K562 (cell line): ENCODE measurements at places on chromosomes 6 and 20. TPM values are rescaled to one million over a fixed set of nuclear protein-coding genes. Genes with fewer than 3 reads are reported as not detected.

KCNK15 gene
- 0.11 and 0.38 TPM in 2 replicates for total RNA-seq

NRSN1 gene
- not detected in 2 replicates for total RNA-seq

DNA sequence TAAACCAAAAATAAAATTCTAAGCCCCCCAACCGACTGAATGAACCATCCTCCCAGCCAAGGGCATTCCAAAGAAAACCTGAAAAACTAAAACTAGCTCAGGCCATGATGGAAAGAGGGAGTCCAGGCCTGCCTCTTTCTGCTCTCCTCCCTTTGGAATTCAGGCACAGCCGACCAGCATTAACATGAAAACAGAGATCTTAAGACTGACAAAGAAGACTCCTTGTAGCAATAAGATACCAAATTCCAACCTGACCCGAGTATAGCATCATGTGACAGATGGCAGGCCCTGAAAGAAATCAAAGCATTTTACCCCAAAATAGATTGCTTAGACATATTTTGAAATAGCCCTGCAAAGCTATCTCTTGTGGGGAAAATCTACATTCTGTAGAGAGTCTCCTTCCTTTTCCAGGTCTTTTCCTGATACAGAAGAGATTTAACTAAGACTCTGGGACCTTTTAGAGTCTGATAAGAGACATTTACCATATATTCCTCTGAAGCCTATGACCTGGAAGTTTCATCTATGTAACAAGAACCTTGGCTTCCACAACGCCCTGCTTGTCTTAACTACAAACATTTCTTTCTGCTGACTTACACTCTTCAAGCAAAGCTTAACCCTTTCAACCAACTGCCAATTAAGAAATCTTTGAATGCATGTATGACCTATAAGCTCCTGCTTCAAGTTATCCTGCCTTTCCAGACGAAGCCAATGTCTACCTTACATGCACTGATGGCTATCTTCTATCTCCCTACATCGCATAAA is 22.2 kb upstream of the TXLNB start:
- H3K27me3 ChIP-seq, result 0 out of 3 replicates have a peak, but pooled peaks cover 4% of the 10 kb centered on the region
- no peaks in the 10 kb centered on the region for H3K4me1 ChIP-seq
- no peaks in the 10 kb centered on the region for H3K36me3 ChIP-seq
- no peak overlapping the region for H3K4me3 ChIP-seq
- DNase-seq, result no peak

TBCC gene
- 27.8 and 28.7 TPM in 2 replicates for total RNA-seq

GRCh38 chr20:32523613-32524213 is 61.4 kb downstream of the NOL4L start:
- DNase-seq, result no peak
- H3K27me3 ChIP-seq, result no peaks in the 10 kb centered on the region
- peaks cover 81% of the 10 kb centered on the region; the same call in 2 of the 3 replicates for H3K36me3 ChIP-seq
- H3K4me1 ChIP-seq, result peaks cover 5% of the 10 kb centered on the region; the same call in 1 of the 3 replicates

MYCT1 gene
- total RNA-seq, result not detected in 2 replicates

GRCh38 chr6:37207903-37208456 is 38.0 kb downstream of the PIM1 start:
- DNase-seq, result peak; percentile 90
- no peaks in the 10 kb centered on the region for H3K27me3 ChIP-seq
- H3K4me3 ChIP-seq, result no peak overlapping the region
- no peaks in the 10 kb centered on the region; the same call in 2 of the 3 replicates for H3K36me3 ChIP-seq
- peaks cover 72% of the 10 kb centered on the region for H3K4me1 ChIP-seq

- no peak overlapping the region for H3K4me3 ChIP-seq
- no peak overlapping the region for H3K27ac ChIP-seq
- peaks cover 6% of the 10 kb centered on the region for H3K27me3 ChIP-seq
- DNase-seq, result no peak
These were observed 151.5 kb upstream of the FBXL4 start for GRCh38 chr6:99099243-99099642.

CLPSL2 gene
- total RNA-seq, result not detected in 2 replicates

DNA sequence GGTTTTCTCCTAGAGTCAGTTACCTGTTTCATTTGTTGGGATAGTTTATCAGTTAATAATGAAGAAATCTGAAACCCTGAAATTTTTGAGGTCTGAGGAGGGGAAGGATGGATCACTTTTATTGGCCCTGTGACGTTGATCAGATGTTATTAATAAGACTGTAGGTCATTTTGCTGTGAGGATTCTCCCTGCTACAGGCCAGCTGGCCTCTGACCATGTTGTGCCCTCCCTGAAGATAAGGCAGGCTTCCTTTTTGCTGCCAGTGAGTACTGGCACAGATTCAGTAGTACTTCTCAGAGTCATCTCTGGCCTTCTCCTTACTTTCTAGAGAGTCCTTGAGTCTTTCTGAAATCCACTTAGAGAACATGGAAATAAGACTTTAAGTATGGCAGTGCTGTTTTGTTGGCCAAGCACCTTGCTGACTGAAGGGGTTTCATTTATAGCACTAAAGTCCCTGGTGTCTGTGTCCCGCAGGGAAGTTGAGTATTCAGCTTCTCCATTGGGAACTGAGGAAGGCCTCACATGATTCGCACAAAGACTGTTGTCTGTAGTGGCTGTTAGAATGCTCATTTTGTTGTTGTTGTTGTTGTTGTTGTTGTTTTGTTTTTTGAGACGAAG is 202.6 kb downstream of the DTNBP1 start:
- no peak for DNase-seq
- no peaks in the 10 kb centered on the region for H3K27me3 ChIP-seq
- no peaks in the 10 kb centered on the region for H3K36me3 ChIP-seq
- no peaks in the 10 kb centered on the region for H3K4me1 ChIP-seq
- no peak overlapping the region for H3K4me3 ChIP-seq
- H3K27ac ChIP-seq, result no peak overlapping the region

- no peak within 1 kb of the TSS for H3K27ac ChIP-seq
- H3K27me3 ChIP-seq, result no peaks in the 10 kb centered on the region
- H3K36me3 ChIP-seq, result no peaks in the 10 kb centered on the region
- DNase-seq, result no peak
- no peak within 1 kb of the TSS for H3K4me3 ChIP-seq
These were observed at the start of gene ALDH8A1 for GRCh38 chr6:134949927-134950326. TSS of gene ALDH8A1 (minus strand) at chr6:134950101. CDS start at chr6:134950053, 48 bp downstream.

C20orf204 gene
- total RNA-seq, result 0.67 and 1.1 TPM in 2 replicates

TINAG gene
- total RNA-seq, result not detected in 2 replicates

DNA sequence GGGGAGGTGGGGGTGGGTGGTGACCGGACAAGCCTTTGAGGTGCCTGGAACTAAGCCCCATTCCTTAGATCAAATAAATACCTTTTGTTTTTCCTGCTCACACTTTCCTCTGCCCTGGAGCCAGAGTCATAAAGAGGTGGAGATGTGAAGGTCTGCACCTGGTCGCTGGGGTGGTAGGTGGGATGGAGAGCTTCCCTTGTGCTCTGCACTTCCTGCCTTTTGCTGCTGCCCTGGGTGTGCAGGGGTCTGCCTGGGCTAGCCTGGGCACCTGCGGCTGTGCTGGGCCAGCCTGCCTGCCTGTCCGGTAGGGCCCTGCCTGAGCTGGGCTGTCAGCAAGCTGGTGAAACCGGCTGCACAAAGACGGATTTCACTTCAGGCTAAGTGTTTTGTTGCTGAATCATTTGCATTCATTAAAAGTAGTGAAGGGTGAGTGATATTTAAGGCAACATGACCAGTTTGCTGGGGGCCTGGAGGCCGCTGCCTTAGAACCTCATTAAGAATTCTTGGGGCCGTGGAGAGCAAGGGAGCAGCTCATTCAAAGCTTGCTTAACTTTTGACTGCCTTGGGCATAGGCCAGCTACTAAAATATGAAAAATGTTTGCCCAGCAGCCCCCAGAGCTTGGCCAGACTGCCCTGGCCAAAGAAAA is 20.5 kb downstream of the PTK7 start:
- peaks cover 22% of the 10 kb centered on the region for H3K4me1 ChIP-seq
- DNase-seq, result peak; percentile 43
- H3K36me3 ChIP-seq, result no peaks in the 10 kb centered on the region
- H3K4me3 ChIP-seq, result no peak overlapping the region

DNA sequence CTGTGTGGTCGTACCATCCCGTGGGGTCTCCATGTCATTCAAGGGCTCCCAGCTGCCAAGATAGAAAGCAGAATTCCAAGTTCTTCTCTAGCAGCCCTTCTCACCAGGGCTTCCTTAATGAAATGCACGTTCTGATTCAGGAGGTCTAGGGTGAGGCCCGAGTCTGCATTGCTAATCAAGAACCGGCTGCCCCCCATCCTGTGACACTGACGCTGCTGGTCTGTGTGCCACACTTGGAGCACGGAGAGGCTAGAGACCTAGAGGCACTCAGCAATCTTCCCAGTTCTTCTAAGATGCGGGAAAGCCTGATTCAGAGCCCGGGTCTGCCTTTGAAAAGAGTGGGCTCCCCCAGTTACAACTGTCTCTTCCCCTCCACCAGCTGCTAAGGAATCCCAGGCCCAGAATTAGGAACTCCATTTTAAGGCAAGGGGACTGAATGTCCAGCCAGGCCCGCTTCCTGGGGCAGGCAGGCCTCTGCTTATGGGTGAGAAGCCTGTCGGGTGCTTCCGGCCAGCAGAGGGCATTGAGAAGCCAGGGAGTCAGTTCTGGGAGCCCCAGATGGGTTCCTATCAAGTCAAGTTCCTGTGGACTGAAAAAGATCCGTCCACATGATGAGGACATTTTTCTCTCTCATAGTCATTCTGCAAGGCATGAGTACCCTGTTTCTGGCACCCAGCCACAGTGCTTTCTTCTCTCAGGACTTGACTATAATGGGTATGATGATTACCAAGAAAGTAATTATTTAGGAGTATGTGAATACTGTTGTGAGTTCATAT is 69.8 kb upstream of the RIN2 start:
- H3K27me3 ChIP-seq, result no peaks in the 10 kb centered on the region; the same call in 1 of the 2 replicates
- H3K4me3 ChIP-seq, result no peak overlapping the region
- H3K27ac ChIP-seq, result no peak overlapping the region
- H3K36me3 ChIP-seq, result no peaks in the 10 kb centered on the region

GRCh38 chr6:107594736-107595135 is 104.8 kb downstream of the SOBP start:
- H3K27me3 ChIP-seq, result peaks cover 4% of the 10 kb centered on the region; the same call in 1 of the 2 replicates
- no peak overlapping the region for H3K4me3 ChIP-seq
- no peaks in the 10 kb centered on the region for H3K36me3 ChIP-seq
- no peak overlapping the region for H3K27ac ChIP-seq
- no peaks in the 10 kb centered on the region for H3K4me1 ChIP-seq

C20orf141 gene
- total RNA-seq, result not detected in 2 replicates

DNA sequence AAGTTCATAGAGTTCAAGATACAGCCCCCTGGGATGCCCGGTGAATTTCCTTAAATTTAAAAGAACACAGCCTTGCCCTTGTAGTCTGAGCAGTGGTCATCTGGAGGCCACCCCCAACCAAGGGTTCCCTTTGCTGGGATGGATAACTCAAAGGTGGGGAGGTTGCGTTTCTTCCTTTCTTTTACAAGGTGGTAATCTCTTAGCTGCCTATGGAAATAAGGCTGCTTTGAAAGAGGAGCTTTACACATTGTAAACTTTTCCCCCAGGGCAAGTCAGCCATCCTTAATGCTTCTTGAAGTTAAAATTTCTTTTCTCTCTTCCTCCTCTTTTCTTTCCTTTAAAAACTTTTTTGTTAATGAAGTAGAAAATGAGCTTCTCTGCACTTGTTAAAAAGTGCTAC is 71.2 kb upstream of the PRDM1 start:
- no peak for DNase-seq
- peaks cover 3% of the 10 kb centered on the region; the same call in 2 of the 3 replicates for H3K27me3 ChIP-seq
- no peaks in the 10 kb centered on the region for H3K36me3 ChIP-seq
